ENCODE measurements at places on chromosomes 11 and 22.

- DNase-seq: no peak
These were observed 82.4 kb downstream of the AASDHPPT start for GRCh38 chr11:106159836-106160235.

- no peak for DNase-seq
These were observed 67.8 kb upstream of the INCENP start for GRCh38 chr11:62055970-62056369.

- DNase-seq: no peak
These were observed 9.8 kb downstream of the EHBP1L1 start for GRCh38 chr11:65585396-65586246.

GRCh38 chr11:42631220-42631843 is 680.5 kb upstream of the API5 start:
- no peak for DNase-seq

DNA sequence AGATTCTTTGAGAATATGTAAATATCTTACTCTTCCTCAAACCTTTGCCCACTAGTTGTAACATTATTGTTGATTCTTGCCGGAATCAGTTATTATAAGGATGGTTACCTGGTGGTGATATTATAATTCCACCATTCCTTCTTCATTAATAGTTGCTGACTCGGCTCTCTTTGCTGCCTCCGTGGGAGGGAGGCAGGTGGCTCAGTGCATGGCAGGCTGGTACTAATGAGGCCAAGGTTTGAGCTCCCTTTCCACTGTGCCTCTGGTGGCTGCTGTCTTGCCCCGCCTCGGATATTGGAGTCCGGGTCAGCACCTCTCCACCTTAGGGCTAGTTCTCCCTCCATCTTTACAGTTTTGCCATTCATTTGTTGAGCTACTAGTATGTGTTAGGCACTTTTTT is 12.7 kb downstream of the CD6 start:
- DNase-seq: no peak

DNA sequence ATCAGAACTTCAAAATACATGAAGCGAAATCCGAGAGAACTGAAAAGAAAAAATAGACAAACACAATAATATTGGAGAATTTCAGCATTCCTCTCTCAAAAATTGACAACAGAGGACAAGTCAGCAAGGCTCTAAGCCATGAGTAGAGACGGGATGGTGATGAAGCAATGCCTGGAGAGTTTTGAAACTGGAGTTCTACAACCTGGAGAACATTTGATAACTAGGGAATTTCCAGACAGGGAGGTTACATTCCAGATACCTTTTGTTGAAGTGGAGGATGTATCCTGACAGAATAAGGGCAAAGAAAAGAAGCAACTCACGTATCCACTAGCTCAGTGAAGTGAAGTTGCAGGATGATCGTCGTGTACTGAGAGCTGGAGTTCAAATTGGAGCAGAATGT is 291.4 kb downstream of the CTTN start:
- no peak for DNase-seq

DNA sequence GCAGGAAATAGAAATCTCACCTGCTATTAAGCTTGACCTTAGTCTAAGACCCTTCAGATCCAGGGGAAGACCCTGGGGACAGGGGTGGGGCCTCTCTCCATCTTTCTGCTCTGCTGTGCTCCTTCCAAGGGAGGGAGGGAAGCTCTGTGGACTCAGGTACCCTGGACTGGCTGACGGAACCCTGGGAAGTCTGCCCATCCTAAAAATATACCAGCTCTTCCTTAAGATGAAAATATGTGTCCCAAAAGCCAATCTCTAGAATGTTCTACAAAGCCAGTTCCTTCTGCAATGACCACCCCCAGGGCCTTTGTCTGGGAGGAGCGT is 73.7 kb downstream of the RTL6 start:
- no peak for DNase-seq

DNA sequence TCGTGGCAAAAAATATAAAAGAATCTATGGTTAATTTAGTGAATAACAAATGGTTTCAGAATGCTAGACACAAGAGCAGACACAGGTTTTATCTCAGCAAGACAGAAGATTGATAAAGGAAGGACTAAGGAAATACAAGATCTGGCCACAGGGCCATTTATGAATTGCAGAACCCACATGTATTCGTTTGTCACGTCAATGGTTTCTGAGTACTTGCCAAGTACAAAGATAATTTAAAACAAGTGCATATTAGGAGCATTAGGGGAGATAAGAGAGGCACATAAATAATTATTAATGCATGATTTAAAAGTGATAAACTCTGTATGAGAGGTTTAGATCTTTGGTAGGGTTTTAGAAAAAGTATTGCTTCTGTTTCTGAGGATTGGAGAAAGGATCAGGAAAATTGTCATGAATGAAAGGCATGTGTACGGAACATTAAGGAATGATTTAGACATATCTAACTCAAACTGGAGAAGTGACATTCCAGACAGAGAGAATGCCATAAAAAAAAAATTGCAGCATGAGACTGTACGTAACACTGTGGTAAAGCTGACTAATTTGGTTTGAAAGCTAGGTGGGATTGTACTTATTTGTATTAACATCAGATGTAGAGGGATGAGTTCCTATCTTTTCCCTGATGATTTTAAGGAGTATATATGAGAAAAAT is 727.1 kb downstream of the NELL1 start:
- no peak for DNase-seq

GRCh38 chr11:16750417-16750816 is 12.0 kb downstream of the C11orf58 start:
- no peak for DNase-seq

DNA sequence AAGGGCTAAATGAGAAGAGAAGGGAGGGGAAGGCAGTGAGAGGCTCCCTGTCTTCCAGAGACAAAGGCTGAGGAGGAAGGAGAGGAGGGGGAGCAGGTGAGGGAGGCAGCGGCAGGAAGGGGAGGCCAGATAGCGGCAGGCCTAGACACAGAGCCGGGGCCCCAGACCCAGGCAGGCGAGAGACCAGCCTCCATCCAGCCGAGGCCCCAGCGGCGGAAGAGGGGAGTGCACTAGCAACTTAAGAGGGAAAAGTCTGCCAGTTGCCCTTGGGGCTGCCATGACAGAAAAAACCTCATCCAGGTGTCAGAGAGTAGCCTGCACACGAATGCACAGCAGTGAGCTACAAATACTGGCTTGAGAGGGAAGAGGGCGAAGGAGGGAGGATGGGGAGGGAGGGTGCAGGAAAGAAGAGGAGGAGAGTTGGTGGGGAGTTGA is 46.7 kb downstream of the IGLL1 start:
- DNase-seq: peak; percentile 59

DNA sequence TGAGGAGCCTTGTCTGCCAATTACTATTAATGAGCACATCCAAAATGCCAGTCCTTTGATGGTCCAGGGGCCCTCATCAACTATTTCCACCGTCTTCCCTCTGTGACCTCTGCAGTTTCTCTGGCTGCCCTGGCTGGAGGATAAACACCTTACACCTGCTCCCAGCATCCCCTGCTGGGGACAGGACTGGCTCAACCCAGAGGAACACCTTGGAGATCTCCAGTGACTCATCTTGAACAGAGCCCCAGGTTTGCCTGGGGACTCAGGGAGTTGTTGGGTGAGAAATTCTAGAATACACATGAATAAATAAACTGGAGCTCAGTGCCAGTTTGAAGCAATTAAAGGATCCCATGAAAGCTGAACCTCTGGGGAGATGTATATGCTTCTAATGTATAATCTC is 24.0 kb upstream of the ELF5 start:
- DNase-seq: no peak

DNA sequence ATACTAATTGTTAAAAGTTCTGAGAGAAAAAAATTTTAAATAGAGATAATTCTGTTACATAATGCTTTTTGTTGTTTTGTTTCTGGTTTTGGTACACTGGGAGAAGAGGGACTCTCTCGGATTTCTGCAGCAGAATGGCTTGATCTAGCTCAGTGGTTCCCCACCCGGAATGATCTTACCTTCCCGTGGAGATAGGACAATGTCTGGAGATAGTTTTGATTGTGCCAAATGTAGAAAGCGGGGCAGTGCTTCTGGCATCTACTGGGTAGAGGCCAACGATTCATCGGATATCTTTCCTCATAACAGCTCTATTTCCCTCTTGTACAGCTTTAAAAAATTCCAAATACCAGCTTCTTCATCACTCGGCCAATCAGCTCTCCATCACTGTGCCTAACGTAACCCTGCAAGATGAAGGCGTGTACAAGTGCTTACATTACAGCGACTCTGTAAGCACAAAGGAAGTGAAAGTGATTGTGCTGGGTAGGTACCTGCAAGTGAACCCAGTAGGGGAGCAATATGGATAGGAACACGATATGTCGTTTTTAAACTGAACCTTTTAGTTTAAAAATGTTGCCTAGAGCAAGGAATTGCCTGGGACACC is 13.2 kb downstream of the CRTAM start:
- peak; percentile 54 for DNase-seq

DNA sequence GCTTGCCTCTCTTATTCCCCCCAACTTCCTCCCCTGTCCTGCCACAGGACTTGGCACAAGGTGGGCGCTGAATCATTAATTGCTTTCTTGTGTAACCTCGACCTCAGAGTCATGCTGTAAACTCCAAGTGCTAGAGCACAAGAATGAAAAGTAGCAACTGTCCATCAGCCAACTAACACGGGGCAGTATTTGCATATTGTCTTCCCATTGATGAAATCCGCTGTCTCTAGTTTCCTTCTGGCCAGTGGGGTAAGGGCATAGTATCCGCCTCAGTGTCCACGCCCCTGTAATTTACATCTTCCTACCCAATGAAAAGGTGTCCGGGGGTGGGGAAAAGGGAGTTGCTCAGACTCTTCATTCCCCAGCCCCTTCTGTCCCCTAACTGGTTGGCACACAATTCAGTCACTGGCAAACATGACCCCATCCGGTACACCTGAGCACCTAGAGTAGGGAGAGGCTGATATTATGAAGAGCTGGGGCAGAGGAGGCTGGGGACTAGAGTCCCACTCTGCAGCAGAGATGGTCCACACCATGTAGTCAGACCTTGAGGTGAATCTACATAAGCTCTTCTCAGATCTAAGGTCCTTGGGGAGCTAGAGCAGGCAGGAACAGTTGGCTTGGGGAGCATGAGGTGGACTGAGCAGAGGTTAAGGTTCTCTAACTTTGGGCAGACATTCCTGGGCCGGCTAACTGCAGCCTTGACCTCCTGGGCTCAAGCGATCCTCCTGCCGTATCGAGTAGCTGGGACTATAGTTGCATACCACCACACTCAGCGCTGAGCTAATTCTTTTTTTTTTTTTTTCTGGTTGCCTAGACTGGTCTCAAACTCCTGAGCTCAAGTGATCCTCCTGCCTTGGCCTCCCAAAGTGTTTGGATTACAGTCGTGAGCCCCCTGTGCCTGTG is 6.8 kb upstream of the GGA1 start:
- no peak for DNase-seq

GRCh38 chr11:61967116-61967923 is at the start of gene FTH1:
Gene FTH1 (minus strand): TSS chr11:61967634. CDS start chr11:61967425, 209 bp downstream.
- DNase-seq: peak; percentile 89

GRCh38 chr11:135027461-135027860 is 615.4 kb upstream of the B3GAT1 start:
- peak; percentile 41 for DNase-seq

DNA sequence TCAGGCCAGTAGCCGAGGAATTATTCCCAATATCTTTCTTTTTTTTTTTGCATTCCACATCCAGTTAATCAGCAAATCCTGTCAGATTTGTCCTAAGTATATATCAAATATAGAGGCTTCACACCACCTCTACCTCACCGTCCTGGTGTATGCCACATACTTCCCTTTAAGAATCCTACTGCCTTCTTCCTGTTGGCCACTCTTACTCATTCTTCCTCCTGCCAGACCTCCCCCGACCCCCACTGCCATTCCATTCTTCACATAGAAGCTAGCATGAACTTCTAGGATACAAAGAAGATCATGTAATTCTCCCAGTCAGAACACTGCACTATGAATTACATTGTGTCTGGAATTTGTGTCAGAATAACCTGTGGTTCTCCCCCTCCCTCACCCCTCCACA is 89.5 kb downstream of the TRIM44 start:
- no peak for DNase-seq

- DNase-seq: no peak
These were observed 5.4 kb downstream of the TMEM123 start for GRCh38 chr11:102447193-102447592.

DNA sequence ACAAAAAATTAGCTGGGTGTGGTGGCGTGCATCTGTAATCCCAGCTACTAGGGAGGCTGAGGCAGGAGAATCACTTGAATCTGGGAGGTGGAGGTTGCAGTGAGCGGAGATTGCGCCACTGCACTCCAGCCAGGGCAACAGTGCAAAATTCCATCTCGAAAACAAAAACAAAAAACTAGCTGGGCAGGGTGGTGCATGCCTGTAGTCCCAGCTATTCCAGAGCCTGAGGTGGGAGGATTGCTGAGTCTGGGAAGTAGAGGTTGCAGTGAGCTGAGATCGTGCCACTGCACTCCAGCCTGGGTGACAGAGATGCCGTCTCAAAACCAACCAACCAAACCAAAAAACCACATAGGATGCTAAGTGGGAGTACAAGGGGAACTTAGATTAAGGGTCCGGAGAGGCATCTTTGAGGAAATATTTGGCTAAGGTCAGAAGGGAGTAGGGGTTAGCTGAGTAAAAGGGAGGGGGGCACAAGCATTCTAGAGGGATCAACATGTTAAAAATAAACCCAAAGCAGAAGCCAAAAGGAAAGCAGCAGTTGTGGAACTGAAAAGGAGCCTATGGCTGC is 10.2 kb downstream of the PHF5A start:
- DNase-seq: no peak
